ENCODE measurements at places on chromosomes 2 and 18.

DNA sequence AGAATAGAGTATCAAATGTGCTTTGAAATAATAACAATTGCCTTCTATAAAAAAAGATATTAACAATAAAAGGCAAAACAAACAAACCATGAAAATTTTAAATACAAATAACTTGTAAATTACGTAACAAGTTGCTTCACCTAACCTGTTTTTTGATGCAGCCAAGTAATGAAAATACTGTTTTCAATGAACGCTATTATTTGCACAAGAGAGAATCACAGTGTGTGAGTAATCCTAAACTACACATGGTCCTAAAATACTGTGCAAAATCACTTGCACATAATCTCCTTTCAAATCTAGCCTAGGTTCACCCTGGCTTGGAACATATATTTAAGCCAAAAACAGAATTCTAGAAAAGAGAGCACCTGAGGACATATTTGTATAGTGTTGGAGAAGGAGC, 98.9 kb downstream of the CCDC148 start:
- no peak for DNase-seq

GRCh38 chr2:145110668-145111356, 590.9 kb upstream of the ZEB2 start:
- no peak for DNase-seq

GRCh38 chr18:77136871-77137665, 4.5 kb upstream of the MBP start:
- no peak for DNase-seq

DNA sequence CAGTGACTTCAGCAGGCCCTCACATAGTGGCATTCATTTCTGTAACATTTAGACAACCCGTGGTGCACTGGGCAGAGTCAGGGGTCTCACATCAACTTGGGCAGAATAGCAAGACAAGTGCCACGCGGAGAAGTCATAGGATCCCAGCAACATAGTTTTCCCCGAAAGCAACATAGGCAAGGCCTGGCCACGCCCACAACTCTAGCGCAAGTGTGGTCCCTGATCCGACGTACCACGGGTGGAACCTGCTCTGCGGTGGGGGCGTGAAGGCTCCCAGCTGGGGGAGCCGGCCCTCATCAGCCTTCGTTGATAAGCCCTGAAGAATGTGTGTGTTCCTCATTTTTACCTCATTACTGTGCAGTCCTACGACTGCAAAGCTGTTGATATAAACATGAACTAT, 261.2 kb downstream of the EIPR1 start:
- no peak for DNase-seq

- DNase-seq: no peak
Observed at GRCh38 chr18:40159141-40160017, 1795.7 kb upstream of the PIK3C3 start.

GRCh38 chr2:66189553-66189952, 245.4 kb upstream of the MEIS1 start:
- DNase-seq: no peak

DNA sequence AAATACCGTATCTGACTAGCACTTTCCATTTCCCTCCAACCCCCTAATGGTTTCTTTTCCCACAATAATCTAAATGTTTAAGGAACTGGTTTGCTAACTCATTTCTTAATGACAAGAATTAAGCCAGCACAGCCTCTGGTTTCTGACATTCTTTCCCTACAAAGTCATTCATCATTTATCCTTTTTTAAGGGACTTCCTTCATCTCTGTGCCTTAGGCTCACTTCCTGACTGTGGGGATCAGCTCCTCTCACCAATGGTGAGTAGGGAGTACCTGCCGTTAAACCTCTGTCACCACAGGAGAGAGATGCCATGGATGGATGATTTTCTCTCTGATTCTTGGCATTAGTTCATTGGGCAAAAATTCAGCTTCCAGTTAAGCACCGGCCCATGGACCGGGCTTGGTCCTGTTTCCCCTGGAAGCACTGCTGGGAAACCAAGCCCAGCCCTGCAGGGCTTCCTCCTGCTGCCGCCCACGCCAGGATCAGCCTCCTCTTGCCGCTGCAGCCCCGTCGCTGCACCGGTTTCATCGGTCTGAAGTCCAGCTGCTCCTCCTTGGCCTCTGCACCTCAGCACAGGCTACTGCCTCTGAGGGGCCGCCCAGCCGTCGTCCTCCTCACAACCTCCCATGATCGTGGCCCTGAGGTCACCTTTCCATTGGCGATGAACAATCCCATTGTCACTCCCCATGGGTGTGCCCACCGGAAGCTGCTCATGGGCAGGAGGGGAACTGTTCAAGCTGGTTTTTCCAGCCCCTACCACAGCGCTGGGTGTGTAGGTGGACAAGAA, 64.0 kb upstream of the ZNF516 start:
- DNase-seq: no peak

DNA sequence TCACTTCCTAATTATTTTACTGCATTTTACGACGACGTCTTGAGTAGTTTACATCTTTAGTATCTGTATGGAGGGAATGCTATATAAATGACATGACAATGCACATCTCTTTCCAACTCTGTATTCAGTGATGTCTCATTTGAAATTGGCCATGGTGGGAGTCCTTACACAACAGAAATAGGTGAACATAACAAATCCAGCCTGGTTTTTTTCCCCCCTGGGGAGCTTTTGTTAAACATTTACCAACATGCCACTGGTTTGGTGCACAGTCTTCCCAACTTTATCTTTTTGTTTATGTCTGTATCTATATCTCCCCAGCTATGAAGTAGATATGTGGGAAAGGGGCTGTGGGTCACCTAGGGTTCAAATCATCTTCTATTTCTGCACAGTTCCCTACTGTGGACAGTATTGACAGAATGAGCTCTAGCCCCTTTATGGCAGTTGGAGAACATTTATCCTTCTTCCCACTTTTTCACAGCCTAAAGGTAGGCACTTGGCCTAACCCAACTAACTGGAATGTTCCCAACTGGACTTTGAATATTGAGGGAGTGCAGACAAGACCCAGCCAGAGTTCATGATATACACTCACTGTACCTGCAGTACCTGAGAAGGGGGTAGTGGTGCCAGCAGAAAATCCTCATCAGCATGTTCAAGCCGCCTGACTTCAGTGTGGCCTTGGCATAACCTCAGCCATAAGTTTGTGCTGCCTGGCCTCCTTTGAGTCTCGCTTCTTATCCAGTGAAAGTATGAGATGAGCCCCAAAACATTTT, 5.7 kb upstream of the RTKN start:
- no peak for DNase-seq

DNA sequence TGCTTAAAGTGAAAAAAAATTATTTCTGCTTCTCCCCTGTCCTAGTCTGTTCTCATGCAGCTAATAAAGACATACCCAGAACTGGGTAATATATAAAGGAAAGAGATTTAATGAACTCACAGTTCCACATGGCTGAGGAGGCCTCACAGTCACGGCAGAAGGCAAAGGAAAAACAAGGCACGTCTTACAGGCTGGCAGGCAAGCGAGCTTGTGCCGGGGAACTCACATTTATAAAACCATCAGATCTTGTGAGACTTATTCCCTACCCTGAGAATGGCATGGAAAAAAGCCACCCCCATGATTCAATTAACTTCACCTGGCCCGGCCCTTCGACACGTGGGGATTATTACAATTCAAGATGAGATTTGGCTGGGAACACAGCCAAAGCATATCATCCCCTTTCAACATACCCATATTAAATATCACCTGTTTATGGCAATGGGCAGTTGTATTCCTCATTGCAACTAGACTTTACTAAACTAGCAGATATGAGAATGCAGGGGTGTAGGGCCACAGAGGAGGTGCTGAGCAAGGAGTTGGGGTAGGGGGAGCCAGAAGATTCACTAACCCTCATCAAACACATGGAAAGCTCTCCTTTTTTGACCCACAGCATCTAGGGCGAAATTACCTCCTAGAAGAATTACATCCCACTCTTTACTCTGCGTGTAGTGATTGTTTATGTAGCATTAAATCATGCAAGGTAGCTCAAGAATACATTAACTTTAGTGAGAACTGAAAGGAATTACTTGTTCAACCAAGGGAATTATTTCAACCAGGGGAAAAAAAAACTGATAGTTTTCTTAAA, 183.3 kb upstream of the DOK6 start:
- DNase-seq: no peak

- DNase-seq: no peak
Observed at GRCh38 chr18:57811477-57812125, 8.5 kb upstream of the ATP8B1 start.

GRCh38 chr2:45024600-45025291, 15.5 kb upstream of the SIX2 start:
- DNase-seq: no peak

DNA sequence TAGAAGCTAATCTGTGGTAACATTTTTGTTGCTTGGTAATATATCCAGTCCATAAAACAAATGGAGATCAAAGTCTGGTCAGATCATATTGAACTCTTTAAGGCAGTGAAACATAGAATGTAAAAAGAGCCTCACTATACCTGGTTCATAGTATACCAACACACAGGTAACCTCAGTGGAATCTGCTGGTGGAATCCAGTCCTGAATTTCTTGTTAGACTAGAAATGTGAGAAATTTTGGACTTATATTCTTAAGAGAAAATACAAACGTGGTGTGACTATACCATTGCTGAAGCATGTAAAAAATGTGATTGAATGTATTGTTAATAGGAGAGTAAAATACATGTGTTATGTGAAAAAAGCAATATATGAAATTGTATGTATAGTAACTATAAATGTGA, 46.1 kb upstream of the GRHL1 start:
- no peak for DNase-seq

- DNase-seq: no peak
Observed at GRCh38 chr2:236679884-236680860, 110.5 kb downstream of the ACKR3 start.

DNA sequence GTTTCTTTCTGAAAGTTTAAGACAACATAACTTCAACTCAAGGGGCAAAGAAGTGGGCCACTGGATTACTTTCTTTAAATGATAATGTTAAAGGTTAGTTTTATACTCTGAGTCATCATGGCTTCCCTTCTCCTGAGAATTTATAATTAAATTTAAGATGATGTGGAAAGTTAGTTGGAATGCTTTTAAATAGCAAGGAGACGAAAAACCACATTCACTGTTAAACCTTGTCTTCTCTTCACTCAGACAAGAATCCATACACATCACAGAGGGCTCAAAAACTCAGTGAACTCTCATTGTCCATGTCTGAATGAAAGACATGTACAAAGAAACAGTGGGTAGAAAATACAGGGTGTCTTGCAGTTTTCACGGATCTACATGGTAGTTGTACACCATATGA, 65.6 kb downstream of the COL5A2 start:
- DNase-seq: no peak

GRCh38 chr18:46628206-46628605, 28.8 kb downstream of the LOXHD1 start:
- no peak for DNase-seq

GRCh38 chr2:241563031-241563507, 4.5 kb downstream of the BOK start:
- DNase-seq: no peak

- no peak for DNase-seq
Observed at GRCh38 chr2:183022711-183023110, 15.5 kb downstream of the NCKAP1 start.

- DNase-seq: no peak
Observed at GRCh38 chr2:190339394-190339793, 4.0 kb upstream of the INPP1 start.

GRCh38 chr18:57425096-57425495, 10.1 kb upstream of the ONECUT2 start:
- DNase-seq: no peak

- no peak for DNase-seq
Observed at GRCh38 chr2:196594158-196594557, 45.4 kb upstream of the CCDC150 start.

DNA sequence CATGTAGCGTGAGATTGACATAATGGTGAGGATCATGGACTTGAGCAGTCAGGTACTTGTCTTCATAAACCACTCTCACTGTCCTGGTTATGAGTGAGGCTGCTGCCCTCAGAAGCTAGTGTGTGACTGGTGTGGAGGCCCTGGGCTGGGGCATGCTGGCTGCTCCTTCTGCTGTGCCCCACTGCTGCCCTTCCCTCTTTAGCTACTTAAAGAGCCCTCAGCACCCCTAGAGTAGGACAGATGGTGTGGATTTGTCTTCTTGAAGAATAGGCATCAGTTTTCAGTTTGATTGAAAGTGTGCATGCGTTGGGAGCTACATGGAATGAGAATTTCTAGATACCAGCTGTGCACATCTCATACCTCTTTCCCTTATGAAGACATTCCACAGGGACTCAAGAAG, 15.4 kb downstream of the CPLX4 start:
- no peak for DNase-seq

DNA sequence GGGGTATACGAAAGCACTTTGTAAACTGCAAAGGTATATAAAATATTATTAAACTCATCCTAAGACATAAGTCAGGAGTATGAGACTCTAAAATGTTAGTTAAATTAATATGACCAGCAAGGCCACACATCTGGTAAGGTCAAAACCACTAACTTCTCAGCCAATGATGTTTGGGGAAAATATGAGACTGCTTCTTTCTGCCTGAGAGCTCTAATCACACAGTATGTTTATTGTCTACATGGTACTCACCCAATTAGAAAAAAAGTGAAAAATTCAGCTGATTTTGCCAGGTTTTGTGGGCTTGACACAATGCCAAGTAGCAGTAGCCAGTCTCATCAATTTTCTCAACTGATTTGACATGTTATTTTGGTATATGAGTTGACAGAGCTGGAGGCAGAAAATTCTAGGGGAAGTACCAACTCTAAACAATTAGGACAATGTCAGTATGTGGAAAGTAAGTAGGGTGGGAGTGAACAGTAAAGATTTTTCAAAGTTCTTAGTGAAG, 87.3 kb downstream of the ALK start:
- DNase-seq: no peak

GRCh38 chr2:10934308-10934978, 22.7 kb downstream of the KCNF1 start:
- no peak for DNase-seq

GRCh38 chr2:69168144-69168813, 155.3 kb downstream of the ANTXR1 start:
- DNase-seq: no peak

- no peak for DNase-seq
Observed at GRCh38 chr2:107361751-107362381, 464.8 kb upstream of the RGPD4 start.

- no peak for DNase-seq
Observed at GRCh38 chr2:207791579-207792243, 22.0 kb upstream of the FZD5 start.

DNA sequence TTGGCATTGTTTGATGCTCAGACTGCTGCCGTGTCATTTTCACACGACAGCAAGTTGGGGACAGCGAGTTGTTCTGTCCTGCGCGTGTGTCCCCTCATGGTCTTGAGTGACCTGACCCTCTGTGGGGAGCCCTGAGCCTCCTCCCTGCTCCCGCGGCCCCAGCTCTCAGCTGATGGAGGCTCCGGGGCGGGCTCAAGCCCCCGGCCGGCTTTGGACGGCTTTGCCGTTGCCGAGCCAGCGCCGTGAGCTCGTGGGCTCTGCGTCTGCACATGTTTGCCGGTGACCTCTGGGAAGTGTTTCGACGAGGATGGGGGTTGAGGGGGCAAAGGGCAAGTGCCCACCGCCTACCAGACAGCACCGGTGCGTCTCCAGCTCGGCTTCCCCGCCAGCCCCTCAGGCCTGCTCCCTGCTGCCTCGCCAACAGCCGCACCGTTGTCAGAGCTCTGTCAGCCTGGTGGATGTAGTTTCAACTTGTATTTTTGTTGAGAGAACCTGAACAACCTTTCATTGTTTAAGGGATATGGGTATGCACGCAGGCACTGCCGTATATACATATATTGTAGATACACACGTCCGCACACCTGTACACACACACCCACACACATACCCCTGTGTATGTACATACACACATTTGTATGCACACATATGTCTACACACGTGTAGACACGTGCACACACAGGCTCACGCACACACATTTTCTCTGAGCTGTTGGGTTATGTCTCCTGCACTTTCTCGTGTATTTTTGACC, 13.7 kb downstream of the PDCD1 start:
- no peak for DNase-seq

All from CD4-positive, alpha-beta T cell treated with Interleukin-2 at 100 ng/mL for 4 hours (primary cell).